ENCODE measurements at places on chromosomes 16 and 17. TPM values are rescaled to one million over a fixed set of nuclear protein-coding genes. Genes with fewer than 3 reads are reported as not detected.

The NPIPA7 gene
- total RNA-seq: 5.6 TPM

GRCh38 chr16:30805056-30805369, 18.0 kb upstream of the ZNF629 start:
- H3K27me3 ChIP-seq: no peaks in the 10 kb centered on the region
- H3K36me3 ChIP-seq: no peaks in the 10 kb centered on the region
- H3K4me1 ChIP-seq: peaks cover 9% of the 10 kb centered on the region

GRCh38 chr16:13864689-13865088, 55.3 kb upstream of the ERCC4 start:
- no peak overlapping the region for H3K4me3 ChIP-seq
- H3K4me1 ChIP-seq: no peaks in the 10 kb centered on the region
- H3K27ac ChIP-seq: no peak overlapping the region

The MGRN1 gene
- 59.7 TPM for total RNA-seq

- H3K27ac ChIP-seq: no peak overlapping the region
- H3K27me3 ChIP-seq: no peaks in the 10 kb centered on the region
- no peaks in the 10 kb centered on the region for H3K4me1 ChIP-seq
- DNase-seq: no peak
These were observed 138.7 kb upstream of the RPH3AL start for GRCh38 chr17:491086-492021.

The MT1G gene
- 2.2 TPM for total RNA-seq

DNA sequence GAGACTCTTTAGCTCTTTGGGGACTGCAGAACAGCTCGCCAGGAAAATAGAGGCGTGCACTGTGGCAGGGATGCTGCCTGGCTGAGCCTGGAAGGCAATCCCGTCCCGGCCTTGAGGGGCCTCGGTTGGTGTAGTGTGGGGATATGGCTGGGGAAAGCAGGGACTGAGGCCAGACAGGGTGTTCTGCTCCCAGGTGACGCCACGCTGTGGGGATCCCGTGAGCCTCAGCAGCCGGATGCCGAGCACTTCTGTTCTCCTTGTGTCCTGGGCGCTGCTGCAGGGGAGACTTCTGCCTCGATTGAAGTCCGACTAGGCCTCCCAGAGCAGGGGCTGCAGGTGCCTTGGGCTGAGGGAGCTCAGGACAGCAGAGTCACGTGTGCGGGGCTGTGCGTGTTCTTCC, 72.6 kb downstream of the BANP start:
- no peak for DNase-seq
- H3K27me3 ChIP-seq: no peaks in the 10 kb centered on the region
- no peak overlapping the region for H3K27ac ChIP-seq
- no peak overlapping the region for H3K4me3 ChIP-seq

The TPPP3 gene
- total RNA-seq: 0.95 TPM

DNA sequence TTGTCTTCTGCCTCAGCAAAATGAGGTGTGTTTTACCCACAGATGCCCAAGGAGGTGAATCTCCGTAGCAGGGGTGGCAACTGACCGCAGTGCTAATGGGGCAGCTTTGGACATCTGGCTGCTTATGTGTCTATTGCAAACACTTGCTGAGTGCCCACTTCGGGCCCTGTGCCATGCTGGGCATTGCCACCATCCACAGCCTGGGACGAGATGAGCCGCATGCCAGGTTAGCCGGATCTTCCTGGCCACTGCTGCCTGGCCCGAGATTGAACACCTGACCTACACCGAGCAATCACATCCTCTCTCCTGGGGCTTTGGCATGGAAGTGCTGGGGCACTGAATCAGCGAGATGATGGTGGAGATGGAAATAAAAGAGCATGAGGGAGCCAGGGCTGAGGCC, 238.7 kb downstream of the GSG1L start:
- peaks cover 8% of the 10 kb centered on the region for H3K27me3 ChIP-seq
- no peak overlapping the region for H3K4me3 ChIP-seq
- H3K36me3 ChIP-seq: no peaks in the 10 kb centered on the region
- DNase-seq: no peak
- no peaks in the 10 kb centered on the region for H3K4me1 ChIP-seq

The CSH1 gene
- not detected for total RNA-seq

The BAIAP2 gene
- 125 TPM for total RNA-seq

Measured in Panc1 (cell line).